GM23338 (cell line): ENCODE measurements at places on chromosomes 13 and 19.

DNA sequence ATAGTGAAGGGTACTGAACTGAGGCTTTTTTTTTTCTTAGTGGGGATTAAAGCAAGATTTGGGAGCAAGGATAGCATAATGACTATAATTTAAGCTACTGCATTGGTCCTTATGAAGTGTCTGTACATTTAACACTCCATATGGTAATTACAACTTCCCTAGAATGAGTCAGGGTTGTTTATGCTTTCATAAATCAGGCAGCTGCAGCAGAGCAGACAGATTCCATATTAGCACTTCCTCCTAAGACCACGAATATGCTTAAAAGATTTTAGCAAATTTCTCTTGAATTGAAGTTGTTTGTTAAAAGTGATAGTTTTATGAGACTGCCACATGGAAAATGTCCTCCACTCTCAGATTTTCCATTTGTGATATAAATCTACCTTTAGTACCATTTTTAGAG lies 401.1 kb upstream of the SPRY2 start:
- no peak for DNase-seq

- DNase-seq, result no peak
These were observed 173.1 kb upstream of the RFC3 start for GRCh38 chr13:33644581-33645543.

DNA sequence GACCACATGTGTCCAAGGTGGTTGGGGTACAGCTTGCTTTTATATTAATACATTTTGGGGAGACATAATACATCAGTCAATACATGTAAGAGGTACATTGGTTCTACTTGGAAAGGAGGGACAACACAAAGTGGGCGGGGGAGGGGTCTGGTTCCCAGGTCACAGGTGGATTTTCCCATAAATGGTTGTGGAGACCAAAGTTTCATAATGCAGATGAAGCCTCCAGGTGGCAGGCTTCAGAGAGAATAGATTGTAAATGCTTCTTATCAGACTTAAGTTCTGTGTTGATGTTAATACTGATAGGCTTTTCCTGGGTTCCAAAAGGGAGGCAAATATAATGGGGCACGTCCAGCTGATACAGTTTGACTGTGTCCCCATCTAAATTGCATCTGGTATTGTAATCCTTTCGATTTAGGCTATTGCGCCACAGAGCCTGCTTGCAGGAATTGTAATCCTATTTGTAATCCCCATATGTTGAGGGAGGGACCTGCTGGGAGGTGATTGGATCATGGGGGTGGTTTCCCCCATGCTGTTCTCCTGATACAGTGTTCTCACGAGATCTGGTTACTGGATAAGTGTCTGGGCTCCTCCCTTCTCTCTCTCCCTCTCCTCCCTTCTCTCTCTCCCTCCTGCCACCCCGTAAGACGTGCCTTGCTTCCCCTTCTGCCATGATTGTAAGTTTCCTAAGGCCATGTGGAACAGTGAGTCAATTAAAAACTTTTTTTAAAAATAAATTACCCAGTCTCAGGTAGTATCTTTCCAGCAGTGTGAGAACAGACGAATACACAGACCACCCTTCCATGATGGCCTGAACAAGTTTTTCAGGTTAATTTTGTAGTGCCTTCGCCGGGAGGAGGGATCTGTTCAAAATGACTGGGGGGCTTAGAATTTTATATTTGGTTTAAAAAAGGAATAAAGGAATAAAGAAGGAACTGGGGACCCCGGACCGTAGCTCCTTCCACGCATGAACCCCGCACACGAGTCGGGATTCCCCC lies 44.9 kb downstream of the ZNF823 start:
- peak; percentile 85 for DNase-seq

GRCh38 chr13:113616281-113616906 lies 31.8 kb downstream of the TFDP1 start:
- DNase-seq, result no peak

DNA sequence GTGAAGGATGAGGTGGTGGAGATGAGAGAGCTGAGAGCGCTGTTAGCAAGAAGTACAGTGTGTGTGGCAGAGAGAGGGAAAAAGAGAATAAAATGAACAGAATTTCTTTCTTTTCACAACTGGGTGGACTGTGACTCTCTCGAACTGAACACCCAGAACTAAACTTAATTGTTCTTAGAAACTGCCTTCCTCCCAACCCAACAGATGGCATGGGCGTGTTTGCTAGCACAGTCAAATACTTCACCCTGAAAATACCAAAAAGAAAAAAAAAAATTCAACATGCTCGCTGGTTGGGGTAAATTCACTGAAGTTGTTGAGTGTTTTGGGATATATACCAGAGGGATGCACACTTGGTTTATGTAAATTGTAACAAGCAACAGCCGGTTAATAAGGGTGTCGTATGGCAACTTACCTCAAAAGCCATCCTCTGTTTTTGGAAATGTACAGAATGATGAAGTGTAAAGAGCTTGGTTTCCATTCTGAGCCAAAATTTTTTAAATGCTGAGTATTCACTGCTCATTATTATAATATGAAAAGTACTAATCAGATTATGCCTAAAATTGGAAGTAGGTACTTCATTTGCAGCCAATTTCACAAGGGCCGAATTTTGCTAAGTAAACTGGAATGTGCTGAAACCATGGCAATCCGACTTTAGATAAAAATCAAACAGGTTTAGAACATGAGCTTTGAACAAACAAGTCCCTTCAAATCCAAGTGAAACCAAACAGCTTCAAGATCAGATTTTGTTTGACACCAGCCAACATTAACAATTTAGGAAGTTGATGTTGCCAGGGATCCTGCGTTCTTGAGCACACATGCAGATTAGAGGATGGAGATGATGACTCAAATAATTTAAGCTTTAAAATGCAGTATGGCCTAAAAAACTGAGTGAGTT lies 115.8 kb downstream of the ZIC5 start:
- no peak for DNase-seq

DNA sequence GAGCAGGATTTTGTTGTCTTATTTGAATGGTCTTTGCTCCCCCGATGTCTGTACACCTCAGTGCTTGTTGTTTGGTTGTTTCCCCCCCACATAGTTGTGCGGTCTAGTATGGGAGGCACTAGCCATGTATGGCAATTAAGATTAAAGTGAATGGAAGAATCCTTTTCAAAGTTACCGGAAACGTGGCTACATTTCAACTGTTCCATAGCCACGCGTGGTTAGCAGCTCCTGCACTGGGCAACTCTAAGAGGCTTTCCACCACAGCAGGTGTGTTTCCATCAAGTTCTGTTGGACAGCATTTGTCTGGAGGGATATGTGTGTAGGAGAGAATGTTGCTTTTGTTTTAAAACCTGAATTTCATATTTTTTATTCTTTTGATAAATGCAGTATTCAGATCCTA lies 247.3 kb downstream of the GGACT start:
- no peak for DNase-seq

DNA sequence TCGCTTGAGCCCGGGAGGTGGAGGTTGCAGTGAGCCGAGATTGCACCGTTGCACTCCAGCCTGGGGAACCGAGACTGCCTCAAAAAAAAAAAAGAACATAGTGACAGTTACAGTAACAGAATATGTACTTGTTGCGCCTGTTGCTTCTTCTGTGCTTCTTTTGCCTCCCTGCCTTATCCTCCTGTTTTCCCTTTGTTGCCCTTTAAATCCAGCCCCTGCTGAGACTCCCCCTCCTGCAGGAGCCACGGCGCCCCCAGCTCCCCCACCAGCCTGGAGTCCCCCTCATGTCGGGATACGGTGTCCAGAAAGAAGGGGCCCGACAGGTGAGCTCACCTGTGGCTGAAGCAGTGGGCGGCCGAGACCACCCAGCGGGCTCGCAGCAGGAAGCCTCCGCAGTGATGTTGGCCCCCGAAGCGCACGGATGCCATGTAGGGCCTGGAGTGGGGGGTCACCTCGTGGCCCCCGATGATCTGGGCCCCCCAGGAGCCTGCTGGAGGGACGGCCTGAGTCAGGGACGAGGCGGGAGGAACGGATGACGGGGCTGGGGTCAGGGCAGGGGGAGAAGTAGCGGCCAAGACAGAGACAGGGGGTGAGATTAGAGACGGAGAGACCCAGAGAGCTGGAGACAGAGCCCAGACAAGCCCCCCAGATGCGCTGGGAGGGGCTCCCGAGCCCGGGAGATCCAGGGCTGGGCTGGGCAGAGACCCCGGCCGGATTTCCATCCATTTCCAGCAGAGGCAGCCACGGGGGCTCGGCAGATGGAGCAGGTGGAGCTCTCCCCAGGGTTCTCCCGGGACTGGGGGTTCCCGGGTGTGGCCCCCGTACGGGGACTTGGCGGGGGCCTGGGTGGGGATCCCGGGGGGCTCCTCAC lies 536 bp downstream of the PRSS57 start:
- no peak for DNase-seq
